ENCODE measurements at places on chromosomes 16 and 17. TPM values are rescaled to one million over a fixed set of nuclear protein-coding genes. Genes with fewer than 3 reads are reported as not detected.
A peak's percentile ranks its signal among the peaks of the same experiment; 100 is the strongest.

SLC5A10 gene
- not detected for total RNA-seq

- DNase-seq: no peak
Measured at GRCh38 chr16:27463741-27464591, 62.0 kb downstream of the IL21R start.

MED13 gene
- 76.7 TPM for total RNA-seq

MYH1 gene
- not detected for total RNA-seq

TEKT1 gene
- 0.89 TPM for total RNA-seq

- peak; percentile 82 for DNase-seq
Measured at GRCh38 chr17:29807520-29808361, 122.3 kb downstream of the SSH2 start.

- no peak for DNase-seq
Measured at GRCh38 chr17:7577327-7578199, 1.9 kb upstream of the CD68 start.

DNA sequence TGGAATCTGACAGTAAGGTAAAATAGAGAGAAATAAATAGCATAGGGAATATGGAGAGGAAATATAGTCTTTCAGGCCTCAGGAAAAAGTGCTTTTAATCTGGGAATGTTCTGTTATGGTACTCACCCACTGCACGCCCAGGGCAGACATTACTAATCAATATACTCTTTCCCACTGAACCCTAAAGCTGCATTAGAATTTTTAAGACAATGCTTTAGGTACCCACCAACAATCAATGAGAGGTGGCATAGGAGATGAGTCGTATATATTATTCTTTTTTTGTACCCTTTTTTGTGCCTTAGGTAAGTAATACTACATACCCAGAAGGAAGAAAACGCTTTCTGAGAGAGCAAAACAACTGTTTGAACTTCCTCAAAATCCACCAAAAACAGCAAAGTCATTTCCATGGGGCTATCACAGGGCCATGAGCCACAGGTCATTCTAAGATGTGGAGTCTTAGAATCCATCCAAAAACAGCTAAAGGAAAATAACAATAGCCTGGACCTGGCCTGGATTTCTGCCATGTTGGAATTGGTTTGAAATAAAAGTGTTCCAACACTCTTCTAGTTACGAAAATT is 542.1 kb downstream of the XYLT1 start:
- no peak for DNase-seq

DNA sequence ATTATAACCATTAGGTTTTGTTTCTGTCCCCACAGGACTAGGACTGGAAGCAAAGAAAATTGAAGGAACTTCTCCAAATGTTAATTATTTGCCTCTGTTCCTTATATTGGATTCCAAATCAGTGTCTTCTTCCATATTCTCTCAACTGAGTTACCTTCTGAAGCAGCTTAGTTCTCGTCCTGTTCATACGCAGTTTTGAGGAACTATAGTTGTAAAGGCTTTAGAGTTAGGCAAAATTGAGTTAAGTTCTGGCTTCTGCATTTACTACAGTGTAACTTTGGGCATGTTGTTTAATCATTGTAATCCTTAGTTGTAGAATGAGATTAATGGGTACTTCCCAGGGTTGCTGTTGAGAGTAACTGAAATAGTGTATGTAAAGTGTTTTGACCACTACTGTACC is 11.2 kb downstream of the CBFB start:
- DNase-seq: no peak
